ENCODE measurements at places on chromosomes 11 and 22. TPM values are rescaled to one million over a fixed set of nuclear protein-coding genes. Genes with fewer than 3 reads are reported as not detected.

Gene C11orf71
- polyA plus RNA-seq: 6.9 TPM

Gene MPZL2
- polyA plus RNA-seq: 6.9 TPM

Gene GPHA2
- not detected for polyA plus RNA-seq

Gene MYRF
- 7.5 TPM for polyA plus RNA-seq

Gene PNPLA3
- polyA plus RNA-seq: 2.8 TPM

Gene OR8D1
- not detected for polyA plus RNA-seq

Gene PYGM
- 3.2 TPM for polyA plus RNA-seq

Gene GGT1
- 5.4 TPM for polyA plus RNA-seq

Gene OR8G1
- polyA plus RNA-seq: not detected

Gene SPTY2D1
- 12.4 TPM for polyA plus RNA-seq

Gene CD3D
- 4.3 TPM for polyA plus RNA-seq

Gene GLYAT
- 4.9 TPM for polyA plus RNA-seq

Gene CASP5
- polyA plus RNA-seq: 0.14 TPM

Gene FAM180B
- polyA plus RNA-seq: not detected

Gene SYCE3
- not detected for polyA plus RNA-seq

Gene PRRG4
- polyA plus RNA-seq: 2.0 TPM

Gene NLRP14
- polyA plus RNA-seq: not detected

Gene ARHGEF17
- 35.5 TPM for polyA plus RNA-seq

Gene SCO2
- polyA plus RNA-seq: 2.3 TPM

Gene FGF3
- not detected for polyA plus RNA-seq

Gene RFPL3
- not detected for polyA plus RNA-seq

Gene LARGE2
- polyA plus RNA-seq: 1.2 TPM

Gene IL18
- polyA plus RNA-seq: 5.5 TPM

Gene UBQLNL
- 0.09 TPM for polyA plus RNA-seq

Gene ART5
- polyA plus RNA-seq: 0.22 TPM

All from adipose tissue (tissue), 3 donors.